ENCODE measurements at places on chromosomes 11 and 22.

- H3K27ac ChIP-seq: no peak overlapping the region
- H3K27me3 ChIP-seq: no peaks in the 10 kb centered on the region
- H3K4me3 ChIP-seq: no peak overlapping the region
- no peak for DNase-seq
- no peaks in the 10 kb centered on the region for H3K4me1 ChIP-seq
- H3K36me3 ChIP-seq: no peaks in the 10 kb centered on the region
These were observed 6.8 kb upstream of the DEUP1 start for GRCh38 chr11:93323747-93324146.

DNA sequence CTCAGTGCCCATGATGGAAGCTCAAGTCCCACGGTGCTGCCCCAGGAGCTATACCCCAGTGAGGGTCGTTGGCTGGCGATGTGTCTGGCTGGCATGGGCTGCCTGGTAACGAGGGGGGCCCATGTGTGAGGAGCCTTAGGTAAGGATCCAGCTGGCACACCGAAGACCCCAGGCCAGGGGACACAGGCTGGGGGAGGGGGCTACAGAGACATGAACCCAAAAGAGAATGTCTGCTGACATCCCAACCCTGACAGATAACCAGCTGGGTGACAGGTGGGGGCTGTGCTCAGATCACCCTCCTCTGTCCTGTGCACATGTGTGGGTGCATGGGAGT lies 39.2 kb downstream of the RTN4R start:
- H3K27ac ChIP-seq: no peak overlapping the region
- no peak overlapping the region for H3K4me3 ChIP-seq
- no peaks in the 10 kb centered on the region for H3K36me3 ChIP-seq
- DNase-seq: no peak
- H3K27me3 ChIP-seq: no peaks in the 10 kb centered on the region
- no peaks in the 10 kb centered on the region for H3K4me1 ChIP-seq

DNA sequence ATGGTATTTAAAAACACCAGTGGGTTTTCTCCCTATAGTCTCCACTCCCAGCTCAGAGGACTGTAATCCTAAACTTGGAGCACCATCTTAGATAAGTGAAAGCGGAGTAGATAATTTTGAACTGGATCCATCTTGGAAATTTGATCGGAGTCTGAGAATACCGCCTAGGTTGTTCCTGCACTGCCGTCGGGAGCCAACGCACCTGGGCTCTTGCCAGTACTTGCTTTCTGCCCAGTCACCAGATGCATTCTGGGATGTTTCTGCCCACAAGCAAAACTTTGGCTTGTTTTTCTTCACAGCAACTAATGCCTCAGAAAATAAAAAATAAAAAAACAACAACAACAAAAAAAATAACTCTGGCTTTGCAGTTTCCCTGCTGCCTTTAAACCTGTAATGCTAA lies 113.0 kb upstream of the MTMR2 start:
- no peak overlapping the region for H3K4me3 ChIP-seq
- no peaks in the 10 kb centered on the region for H3K4me1 ChIP-seq
- no peak overlapping the region for H3K27ac ChIP-seq

DNA sequence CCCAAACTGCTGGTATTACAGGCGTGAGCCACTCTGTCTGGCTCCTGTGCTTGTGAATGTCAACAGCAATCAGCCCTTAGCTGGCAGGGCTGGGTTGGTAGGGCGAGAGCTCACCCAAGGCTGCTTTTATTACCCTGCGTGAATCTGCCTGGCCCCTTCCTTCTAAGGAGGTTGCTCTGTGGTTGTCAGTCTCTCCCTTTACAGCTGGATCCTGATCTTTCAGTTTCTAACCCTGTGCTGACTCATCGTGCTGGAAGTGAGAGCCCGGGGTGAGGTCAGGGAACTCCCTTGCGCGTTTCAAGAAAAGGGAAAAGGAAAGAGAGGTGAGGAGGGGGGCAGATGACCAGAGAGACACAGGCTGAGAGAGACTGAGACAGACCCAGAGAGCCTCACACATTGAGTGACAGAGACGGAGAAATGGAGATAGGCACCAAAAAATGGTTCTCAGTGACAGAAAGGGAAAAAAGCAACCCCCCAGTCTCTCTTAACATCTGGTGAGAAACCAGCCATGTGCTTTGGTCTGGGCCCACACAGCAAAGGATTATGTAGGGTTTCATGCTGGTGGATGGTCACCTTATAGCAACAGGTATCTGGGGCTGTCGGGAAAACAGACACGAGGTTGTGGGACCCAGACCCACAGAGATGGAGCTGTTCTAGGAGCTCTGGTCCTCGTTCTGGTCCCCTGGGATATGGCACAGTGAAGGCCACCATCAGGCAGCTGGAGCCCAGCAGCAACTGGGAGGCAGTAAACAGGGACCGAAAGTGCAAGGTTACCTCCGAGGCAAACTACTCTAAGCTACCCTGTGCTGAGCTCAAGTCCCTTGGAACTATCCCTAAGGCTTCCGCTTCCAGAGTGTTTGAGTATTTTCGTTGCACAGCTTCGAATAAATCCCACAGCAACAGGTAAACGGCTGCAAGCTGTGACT lies 2.5 kb downstream of the TCN2 start:
- H3K27me3 ChIP-seq: no peaks in the 10 kb centered on the region
- no peaks in the 10 kb centered on the region for H3K36me3 ChIP-seq
- H3K4me1 ChIP-seq: peaks cover 18% of the 10 kb centered on the region

DNA sequence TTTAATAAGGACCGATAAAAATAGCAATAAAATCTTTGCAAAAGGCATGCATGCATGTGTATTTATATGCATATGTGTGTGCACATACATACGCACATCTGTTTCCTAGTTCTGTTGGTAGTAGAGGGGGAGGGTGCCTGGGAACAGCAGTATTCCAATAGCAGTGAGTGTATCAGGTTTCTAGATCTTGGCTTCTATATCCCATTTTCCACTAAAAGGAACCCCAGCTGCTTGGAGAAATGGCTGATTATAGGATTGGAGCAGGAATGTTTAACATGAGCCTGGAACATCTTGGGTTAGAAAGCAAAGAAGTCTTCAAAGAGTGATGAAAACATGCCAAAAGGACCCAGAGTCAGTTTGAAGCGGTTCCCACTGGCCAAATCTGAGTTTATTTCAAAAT lies 21.0 kb downstream of the TNRC6B start:
- H3K36me3 ChIP-seq: peaks cover 17% of the 10 kb centered on the region
- H3K27me3 ChIP-seq: no peaks in the 10 kb centered on the region
- no peak overlapping the region for H3K27ac ChIP-seq
- peaks cover 33% of the 10 kb centered on the region for H3K4me1 ChIP-seq

GRCh38 chr11:31529189-31529588 lies 19.6 kb downstream of the ELP4 start:
- H3K36me3 ChIP-seq: no peaks in the 10 kb centered on the region
- no peak overlapping the region for H3K27ac ChIP-seq
- H3K27me3 ChIP-seq: no peaks in the 10 kb centered on the region

GRCh38 chr22:49576241-49577141 lies 251.2 kb downstream of the BRD1 start:
- H3K27ac ChIP-seq: no peak overlapping the region
- no peak for DNase-seq
- H3K36me3 ChIP-seq: no peaks in the 10 kb centered on the region
- H3K4me3 ChIP-seq: no peak overlapping the region

GRCh38 chr11:67006029-67006884 lies 16.7 kb upstream of the SYT12 start:
- no peaks in the 10 kb centered on the region for H3K36me3 ChIP-seq
- no peak overlapping the region for H3K27ac ChIP-seq
- H3K27me3 ChIP-seq: peaks cover 2% of the 10 kb centered on the region
- no peak overlapping the region for H3K4me3 ChIP-seq
- DNase-seq: no peak

- H3K36me3 ChIP-seq: no peaks in the 10 kb centered on the region
- no peak overlapping the region for H3K4me3 ChIP-seq
- H3K27me3 ChIP-seq: no peaks in the 10 kb centered on the region
- no peak overlapping the region for H3K27ac ChIP-seq
These were observed 43.0 kb upstream of the HIPK3 start for GRCh38 chr11:33214187-33214586.

DNA sequence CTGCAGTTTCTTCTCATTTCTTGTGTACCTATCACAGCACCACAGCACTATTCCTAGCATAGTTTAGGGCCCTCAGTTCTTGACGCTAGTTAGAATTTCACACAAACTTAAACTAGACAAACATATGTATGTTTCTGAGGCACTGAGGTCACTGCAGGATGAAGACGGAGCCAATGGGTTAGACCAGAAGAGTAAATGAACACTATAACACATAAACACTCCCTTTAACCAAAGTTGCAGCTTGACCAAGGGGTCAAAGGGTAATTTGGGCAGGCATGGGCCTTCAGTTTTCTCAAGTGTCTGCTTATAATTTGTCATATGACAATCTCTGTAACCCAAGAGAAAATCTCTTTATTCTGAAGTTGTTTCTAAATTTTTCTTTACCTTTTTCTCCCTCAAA lies 12.9 kb upstream of the HBE1 start:
- H3K4me1 ChIP-seq: no peaks in the 10 kb centered on the region
- DNase-seq: no peak
- H3K4me3 ChIP-seq: no peak overlapping the region
- H3K36me3 ChIP-seq: no peaks in the 10 kb centered on the region
- H3K27ac ChIP-seq: no peak overlapping the region

- DNase-seq: no peak
- H3K4me3 ChIP-seq: no peak overlapping the region
- H3K36me3 ChIP-seq: no peaks in the 10 kb centered on the region
- no peaks in the 10 kb centered on the region for H3K27me3 ChIP-seq
- H3K4me1 ChIP-seq: no peaks in the 10 kb centered on the region
These were observed 47.3 kb downstream of the PLAAT5 start for GRCh38 chr11:63443714-63444113.

DNA sequence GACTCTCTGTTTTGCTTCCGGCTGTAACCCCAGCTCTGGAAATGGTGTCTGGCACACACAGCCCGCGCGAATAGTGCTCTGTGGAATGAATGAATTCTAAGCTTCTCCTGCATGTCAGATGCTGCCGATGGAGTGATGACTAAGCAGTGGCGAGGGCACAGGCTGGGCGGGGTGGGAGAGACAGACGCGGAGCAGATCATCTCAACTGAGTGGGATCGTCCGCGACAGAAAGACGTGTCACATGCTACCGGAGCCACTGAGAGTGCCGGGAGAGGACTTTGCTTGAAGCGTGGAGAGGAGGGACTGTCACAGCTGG lies 334.5 kb downstream of the CTTN start:
- H3K27ac ChIP-seq: no peak overlapping the region
- H3K27me3 ChIP-seq: no peaks in the 10 kb centered on the region
- H3K4me1 ChIP-seq: no peaks in the 10 kb centered on the region

DNA sequence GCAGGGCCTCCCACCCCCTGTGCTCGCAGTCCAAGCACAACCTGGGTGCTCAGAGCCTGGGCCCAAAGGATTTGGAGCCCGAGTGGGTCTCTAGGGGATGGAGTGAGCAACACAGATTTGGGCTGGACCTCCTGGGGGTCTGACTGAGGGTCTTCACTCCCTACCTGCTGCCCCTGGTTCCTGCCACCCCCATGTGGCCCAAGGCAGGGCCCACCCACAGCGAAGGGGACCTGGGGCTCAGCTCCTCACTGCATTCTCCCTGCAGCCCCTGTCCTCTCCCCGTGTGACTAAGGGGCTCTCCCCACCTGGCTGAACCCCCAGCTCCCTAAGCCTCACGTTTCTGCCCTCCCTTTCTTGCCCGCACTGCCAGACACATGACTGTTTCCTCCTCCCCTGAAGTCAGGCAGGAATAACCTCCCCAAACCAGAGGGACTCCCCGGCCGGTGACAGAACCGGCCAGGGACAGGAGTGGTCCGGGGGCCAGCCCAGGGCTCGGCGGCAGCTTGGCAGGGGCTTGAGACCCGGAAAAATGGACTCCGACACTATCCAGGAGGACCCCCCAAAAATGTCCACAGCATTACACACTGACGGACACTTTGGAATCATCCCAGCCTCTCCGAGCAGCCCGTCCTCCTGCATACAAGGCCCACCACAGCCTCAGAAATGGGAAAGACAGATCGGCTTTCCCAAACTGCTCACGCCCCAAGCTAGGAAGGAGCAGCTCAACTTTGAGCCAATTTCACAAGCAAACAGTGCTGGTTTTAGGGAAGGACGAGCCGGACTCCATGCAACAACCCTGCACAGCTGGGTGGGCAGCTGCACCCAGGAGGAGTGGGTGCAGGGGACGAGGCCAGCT lies 57.8 kb downstream of the BRD1 start:
- DNase-seq: no peak
- no peaks in the 10 kb centered on the region for H3K4me1 ChIP-seq
- H3K27me3 ChIP-seq: no peaks in the 10 kb centered on the region
- no peak overlapping the region for H3K27ac ChIP-seq

GRCh38 chr11:75481922-75482606 lies 43.7 kb downstream of the GDPD5 start:
- no peaks in the 10 kb centered on the region for H3K27me3 ChIP-seq
- H3K27ac ChIP-seq: no peak overlapping the region
- H3K36me3 ChIP-seq: no peaks in the 10 kb centered on the region
- H3K4me3 ChIP-seq: no peak overlapping the region
- no peak for DNase-seq

DNA sequence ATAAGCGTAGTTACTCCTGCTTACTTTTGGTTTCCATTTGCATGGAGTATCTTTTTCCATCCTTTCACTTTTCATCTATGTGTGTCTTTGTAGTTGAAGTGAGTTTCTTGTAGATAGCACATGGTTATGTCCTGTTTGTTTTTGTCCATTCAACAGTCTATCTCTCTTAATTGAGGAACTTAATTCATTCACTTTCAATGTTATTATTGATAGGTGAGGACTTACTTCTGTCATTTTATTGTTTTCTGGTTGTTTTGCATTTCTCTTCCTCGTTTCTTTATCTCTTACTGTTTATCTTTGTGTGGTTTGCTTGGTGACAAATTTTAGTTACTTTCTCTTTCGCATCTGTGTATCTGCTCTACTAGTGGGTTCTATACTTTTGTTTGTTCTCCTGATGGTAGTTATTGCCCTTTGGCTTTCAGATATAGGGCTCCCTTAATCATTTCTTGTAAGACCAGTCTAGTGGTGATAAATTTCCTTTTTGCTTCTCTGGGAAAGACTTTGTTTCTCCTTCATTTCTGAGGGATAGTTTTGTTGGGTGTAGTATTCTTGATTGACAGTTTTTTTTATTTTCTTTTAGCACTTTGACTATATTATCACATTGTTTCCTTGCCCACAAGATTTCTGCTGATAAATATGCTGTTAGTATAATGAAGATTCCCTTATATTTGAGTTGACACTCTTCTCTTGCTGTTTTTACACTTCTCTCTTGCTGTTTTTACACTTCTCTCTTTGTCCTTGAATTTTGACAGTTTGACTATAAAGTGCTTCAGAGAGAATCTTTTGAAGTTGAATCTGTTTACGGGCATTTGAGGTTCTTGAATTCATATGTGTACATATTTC lies 9.0 kb upstream of the RAG1 start:
- H3K4me3 ChIP-seq: no peak overlapping the region
- H3K4me1 ChIP-seq: no peaks in the 10 kb centered on the region
- H3K36me3 ChIP-seq: no peaks in the 10 kb centered on the region
- H3K27me3 ChIP-seq: peaks cover 10% of the 10 kb centered on the region

DNA sequence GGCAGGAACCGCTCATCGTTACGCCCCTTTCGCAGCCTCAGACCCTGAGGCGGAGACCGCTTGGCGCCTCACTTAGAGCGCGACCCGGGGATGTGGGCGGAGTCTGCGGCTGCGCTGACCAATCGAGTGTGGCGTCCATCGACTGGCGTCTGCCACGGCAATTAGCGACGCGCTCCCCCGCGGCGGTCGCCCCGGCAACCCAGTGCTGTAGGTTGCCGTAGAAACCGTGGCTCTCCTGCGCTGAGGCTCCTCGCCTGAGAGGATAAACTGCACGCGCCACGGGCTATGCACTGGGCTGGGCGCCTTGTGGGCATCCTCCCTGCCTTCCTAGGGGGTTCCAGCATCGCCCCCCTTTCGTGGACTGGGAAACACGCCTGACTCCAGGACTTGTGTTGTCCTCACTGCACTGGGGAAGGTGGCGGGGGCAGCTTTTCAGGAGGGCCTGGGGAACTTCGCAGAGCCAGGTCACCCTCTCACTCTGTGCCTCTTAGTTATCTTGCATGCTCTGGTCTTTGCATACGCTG lies 701 bp upstream of the P2RX6 start:
- no peaks in the 10 kb centered on the region for H3K27me3 ChIP-seq
- no peaks in the 10 kb centered on the region for H3K36me3 ChIP-seq
- H3K4me3 ChIP-seq: peak overlapping the region; percentile 45
- DNase-seq: peak; percentile 95

All from B cell (primary cell).